ENCODE measurements at places on chromosomes 5 and 9. TPM values are rescaled to one million over a fixed set of nuclear protein-coding genes. Genes with fewer than 3 reads are reported as not detected.

DNA sequence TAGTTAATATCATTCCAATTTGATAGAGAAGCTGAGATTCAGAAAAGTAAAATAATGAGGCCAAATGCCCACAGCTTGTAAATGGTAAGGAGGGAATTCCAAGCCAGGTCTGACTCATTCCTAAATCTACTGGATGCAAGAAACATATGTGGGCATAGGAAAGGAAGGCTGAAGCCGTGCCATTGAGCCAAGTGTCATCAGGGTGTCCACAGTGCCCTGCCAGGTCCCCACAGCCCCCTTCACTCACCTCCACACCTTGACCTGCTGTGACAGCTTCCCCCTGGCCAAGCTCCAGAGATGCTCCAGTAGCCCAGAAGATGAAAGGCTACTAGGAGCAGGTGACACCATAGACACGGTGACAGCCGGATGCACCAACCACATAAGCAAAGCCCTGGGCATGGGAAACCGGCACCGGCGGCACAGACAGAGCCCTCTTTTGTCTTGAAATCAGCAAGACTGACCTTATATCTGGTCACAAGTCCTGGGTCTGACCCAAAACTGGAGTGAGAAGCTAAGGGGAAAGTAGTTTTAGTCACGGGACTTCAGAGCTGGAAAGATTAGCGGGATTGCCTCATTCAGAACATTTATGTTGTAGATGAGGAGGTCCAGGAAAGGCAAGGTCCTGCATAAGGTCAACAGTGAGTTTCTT, 20.1 kb upstream of the FAT2 start:
- DNase-seq, result no peak

DNA sequence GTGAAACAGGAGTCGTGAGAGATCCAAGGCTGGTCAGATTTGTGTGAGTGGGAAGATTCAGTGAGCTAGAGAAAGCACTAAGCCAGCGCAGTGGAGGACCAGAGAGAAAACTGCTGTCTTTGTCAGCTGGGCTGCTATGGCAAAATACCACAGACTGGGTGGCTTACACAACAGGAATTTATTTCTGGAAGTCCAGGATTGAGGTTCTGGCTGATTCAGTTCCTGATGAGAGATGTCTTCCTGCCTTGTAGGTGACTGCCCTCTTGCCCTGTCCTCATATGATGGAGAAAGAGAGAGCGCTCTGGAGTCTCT, 24.2 kb upstream of the ANKRD33B start:
- DNase-seq, result no peak

GRCh38 chr9:117747386-117747970, 43.3 kb downstream of the TLR4 start:
- DNase-seq, result no peak

- DNase-seq, result no peak
Observed at GRCh38 chr5:131214609-131215227, 44.0 kb downstream of the LYRM7 start.

- DNase-seq, result no peak
Observed at GRCh38 chr5:135505973-135506372, 29.8 kb downstream of the NEUROG1 start.

GRCh38 chr9:98207606-98208005, 15.2 kb upstream of the CORO2A start:
- DNase-seq, result no peak

DNA sequence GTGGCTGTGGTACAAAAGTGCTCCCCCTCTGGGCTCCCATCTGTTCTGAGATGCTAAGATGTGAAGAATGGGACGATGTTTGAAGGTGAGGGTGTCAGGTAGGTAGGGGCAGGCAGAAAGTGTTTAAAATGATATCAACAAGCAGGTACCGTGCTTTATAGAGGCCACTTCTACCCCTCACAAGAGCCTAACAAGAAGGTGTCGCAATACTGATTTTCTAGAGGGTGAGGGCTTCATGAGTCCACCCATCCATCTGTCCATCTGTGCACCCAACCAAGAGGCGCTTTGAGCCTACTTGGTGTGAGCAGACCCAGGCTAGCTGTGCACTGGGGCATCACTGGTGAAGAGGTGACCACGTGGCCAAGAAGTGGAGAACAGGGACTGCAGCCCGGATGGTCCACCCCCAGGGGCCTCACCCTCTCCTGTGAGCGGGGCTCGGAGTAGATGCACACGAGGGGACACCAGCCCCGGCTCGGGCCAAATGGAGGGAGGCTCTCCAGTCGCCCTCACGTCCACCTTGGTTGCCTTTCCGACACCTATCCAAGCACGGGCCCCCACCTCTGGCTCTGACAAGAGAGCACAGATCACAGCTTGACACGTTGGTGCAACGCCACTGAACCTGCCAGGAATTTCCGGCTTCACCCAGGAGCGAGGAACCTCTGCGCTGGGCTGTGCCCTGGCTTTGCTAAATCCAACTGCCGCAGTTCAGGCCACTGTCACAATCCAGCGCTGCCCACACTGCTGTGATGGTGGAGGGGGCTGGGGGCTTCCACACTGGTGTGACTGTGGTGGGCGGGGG, 34.5 kb downstream of the CRB2 start:
- DNase-seq, result no peak

DNA sequence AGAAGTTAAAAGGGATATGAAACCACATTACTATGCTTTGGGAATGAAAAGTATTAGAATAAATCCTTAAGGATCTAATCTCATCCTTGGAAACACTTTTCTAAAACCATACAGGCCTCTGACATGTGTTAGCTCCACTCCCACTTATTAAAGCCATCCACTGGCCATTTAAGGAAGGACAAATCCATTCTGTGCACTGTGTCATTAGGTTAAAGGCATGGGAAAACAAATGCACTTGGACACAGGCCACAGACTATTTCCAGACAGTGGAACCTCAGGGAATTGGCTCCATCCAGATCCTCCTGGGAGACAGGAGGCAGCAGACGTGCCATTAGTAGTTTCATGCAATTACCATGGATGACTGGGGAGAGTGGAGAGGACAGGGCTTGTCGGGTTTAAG, 454.9 kb downstream of the ENC1 start:
- no peak for DNase-seq

DNA sequence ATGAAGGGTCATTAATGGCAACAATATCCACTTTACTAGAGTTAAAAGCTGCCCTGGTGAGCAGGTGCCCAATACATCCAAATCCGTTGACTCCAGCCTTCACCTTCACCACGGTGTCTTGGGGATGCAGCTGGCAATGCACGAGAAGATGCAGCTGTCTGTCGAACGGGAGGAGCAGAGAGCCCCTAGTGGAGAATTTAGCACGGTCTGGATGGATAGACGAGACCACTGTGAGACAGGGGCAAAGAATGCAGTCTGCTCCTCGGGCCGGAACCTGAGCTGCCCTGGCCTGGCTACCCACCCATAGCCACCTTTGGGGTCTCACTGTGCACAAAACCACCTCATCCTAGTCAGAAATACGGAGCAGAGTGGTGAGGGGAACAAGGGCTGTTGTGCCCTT, 35.1 kb downstream of the ADRA1B start:
- no peak for DNase-seq

- DNase-seq, result no peak
Observed at GRCh38 chr9:124694414-124695279, 76.5 kb downstream of the NR6A1 start.

DNA sequence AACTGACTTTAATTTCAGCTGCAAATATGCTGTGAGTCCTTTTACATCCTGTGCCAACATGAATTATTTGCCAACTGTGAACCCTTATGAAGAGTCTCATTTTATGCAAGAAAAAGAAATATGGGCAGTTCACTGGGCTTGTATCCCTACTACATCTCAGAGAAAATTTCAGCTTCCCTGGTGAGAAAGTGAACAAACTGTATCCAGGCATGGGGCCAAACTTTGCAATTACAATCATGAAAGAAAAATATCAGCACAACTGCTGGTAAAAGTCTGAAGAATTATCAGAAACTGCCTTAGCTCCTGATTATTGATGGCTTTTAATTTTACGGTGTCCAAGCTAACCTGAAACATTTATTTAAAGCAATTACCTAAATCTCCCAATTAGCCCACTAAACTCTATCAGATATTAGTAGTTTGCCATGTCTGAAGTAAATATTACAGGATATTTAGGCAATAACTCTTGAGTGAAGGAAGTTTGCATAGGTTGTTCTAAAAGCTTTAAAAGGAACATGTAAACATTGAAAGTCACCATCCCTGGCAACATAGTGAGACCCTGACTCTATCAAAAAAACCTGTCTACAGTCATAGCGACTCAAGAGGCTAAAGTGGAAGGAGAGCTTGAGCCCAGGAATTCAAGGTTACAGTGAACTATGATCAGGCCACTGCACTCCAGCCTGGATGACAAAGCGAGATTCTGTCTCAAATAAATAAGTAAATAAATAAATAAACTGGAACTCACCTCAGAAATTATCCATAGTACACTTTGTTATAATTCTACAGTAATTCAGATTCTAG, 83.9 kb upstream of the HCN1 start:
- DNase-seq, result no peak

DNA sequence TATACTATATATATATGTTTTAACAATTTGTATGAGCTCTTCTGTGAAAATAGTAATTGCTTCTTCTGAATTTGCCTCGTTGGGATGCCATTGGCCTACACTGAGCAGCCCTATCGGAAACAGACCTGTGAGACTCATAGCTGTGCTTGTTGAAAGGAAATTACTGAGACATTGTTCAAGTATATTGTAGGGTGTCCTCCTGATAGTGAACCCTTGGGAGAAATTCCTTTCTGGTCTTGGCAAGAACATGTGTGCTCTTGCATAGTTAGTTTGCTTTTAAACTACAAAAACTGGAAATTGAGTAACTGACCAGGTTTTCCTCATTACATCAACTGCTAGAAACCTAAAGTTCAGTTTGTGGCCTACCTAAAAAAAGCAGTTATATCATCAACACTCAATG, 160.9 kb downstream of the LURAP1L start:
- no peak for DNase-seq

GRCh38 chr9:19410594-19410993, 1.8 kb downstream of the ACER2 start:
- DNase-seq, result no peak

- DNase-seq, result no peak
Observed at GRCh38 chr9:36575411-36575882, 2.8 kb downstream of the MELK start.

DNA sequence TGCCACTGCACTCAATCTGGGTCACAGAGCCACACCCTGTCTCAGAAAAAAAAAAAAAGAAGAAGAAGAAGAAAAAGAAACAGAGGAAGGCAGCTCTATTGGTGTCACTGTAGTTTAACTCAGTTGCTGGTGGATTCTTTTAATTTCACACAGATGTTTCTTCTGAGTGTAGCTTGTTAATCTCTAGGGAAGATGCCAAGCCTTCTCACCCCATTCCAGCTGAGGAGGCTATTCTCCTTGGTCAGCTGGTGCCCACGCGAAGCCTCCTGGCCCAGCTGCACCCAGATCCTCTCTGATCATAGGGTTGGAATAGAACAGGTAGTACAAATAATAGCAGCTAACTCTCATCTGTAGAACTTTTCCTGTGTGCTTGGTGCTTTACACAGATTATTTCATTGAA, 113.8 kb upstream of the SPRY4 start:
- no peak for DNase-seq

Gene JAK2
- total RNA-seq, result 27.6 TPM

Gene CYLC2
- total RNA-seq, result not detected

Gene GABBR2
- not detected for total RNA-seq
